ENCODE measurements at places on chromosomes 3 and 15.

DNA sequence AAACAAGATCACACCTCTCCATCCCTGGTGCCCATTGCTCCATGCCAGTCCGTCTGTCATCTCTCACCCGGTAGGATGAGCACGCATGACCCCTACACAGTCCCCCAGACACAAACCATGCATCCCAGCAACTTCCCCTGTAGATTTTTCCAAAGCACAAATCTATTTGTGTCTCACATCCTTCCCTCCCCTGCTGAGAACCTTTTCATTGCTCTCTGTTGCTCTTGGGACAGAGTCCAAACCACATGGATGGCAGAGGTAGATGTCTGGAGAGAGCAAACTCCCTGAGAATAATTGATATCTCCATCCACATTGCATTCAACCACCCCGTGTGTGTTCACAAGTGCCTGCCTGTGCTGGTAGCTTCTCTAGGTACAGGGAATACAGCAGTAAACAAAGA, 29.9 kb upstream of the LRTM1 start:
- no peak for DNase-seq

GRCh38 chr15:82294061-82294690, 31.6 kb downstream of the SAXO2 start:
- no peak for DNase-seq

DNA sequence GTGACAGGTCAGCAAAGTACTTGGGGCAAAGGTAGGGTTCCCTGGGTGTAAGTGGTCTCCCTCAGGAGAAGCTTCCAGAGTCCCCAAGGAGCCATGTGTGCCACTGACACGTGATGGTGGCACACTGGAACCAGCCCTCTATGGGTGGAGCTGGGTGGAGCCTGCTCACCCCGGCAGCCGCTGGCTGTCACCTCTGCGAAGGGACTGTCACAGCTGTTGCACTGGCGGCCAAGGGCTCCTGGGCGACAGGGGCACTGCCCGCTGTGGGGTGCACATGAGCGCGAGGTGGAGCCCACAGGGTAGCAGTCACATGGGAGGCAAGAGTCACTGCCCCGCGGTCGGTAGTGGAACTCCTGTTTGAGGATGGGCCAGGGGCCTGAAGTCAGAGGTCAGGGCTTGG, 12.0 kb downstream of the CELSR3 start:
- no peak for DNase-seq

- DNase-seq, result no peak
Measured at GRCh38 chr3:50339485-50340146, 1.0 kb downstream of the RASSF1 start.

DNA sequence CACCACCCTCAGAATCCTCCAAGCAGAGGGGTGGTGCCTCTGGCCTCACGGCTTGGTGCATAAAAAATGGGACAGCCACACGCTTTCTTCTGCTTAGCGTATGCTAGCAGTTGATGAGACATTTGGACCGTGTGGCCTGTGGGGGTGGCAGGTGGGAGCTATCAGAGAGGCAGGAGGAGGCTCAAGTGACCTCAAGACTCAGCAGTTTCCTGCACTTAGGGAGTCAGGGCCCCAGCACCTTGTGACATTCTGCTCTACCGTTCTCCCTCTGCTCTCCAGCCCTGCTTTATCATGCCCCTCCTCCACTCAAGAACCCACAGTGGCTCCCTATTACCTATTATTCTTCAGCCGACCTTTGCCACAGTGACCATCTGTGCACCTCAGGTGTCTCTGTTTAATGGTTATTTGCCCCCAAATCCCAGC, 41.0 kb upstream of the CGNL1 start:
- no peak for DNase-seq

DNA sequence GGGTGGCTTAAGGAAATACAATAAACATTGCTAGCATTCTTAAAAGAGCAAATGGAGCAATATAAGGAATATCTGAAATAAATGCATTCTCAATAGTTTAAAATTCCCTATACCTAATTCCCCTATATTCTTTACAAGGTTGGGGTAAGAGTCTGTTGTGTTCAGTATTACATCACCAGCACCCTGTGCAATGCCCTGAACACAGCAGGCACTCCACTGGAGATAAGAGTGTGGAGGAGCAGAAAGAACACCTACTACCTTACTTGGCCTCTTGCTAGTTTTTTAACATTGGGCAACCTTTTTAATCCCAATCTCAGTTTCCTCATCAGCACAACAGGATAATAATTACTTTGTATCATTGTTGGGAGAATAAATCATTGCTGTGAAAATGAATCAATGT, 140.2 kb upstream of the PLXND1 start:
- DNase-seq, result no peak

DNA sequence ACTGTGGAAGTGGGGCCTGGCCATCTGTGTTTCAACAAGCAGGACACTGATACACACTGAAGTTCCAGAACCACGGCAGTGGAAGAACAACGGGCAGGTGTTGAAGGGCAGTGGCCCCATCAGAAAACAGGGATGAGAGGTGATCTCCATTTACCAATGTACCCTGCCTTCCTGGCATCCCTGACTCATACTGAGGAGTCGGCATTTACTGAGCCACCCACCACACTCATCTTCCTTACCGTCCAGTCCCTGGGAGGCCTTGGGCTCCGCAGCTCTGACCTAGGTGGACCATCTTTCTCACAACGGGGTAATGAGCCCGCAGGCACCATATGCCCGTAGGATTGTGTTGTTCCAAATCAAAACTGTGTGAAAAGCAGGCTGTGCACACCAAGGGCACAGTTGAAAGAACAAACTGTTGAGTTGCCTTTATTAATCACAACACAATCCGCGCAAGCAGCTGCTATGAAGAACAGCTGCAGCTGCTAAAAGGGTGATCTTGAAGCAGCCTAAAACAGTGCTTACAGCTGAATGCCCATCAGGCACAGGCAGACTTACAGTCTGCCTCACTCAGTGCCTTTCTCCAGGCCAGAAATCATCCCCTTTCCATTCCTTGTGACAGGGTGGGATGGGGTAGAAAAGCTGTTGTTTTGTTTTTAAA, 12.9 kb downstream of the MB21D2 start:
- DNase-seq, result no peak

- no peak for DNase-seq
Measured at GRCh38 chr3:24226397-24226796, 268.3 kb downstream of the THRB start.

GRCh38 chr15:78037328-78037727, 40.2 kb downstream of the TBC1D2B start:
- DNase-seq, result no peak

DNA sequence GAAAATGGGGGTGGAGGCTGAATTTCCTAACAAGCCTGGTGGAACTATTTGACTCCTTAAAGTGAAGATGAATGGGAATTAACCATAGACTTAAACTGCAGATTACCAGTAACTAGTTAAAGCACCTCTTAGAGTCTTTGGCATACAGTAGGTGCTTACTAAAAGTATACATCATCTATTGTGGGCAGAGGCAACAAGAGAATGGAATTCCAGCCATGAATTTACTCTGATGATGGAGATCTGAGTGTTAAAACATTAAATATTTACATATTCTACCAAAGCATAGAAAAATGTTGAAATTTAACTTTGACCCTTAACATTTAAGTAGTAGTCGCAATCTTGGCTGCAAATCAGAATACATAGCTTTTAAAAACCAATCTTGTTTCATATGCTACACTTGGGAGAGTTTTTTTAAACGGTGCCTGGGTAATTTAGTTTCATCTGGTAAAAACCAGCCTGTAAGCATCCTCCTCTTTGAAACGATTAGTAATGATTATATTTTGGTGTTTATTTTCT, 5.2 kb downstream of the UBA5 start:
- no peak for DNase-seq

GRCh38 chr3:33751336-33751735, 33.3 kb upstream of the CLASP2 start:
- no peak for DNase-seq

DNA sequence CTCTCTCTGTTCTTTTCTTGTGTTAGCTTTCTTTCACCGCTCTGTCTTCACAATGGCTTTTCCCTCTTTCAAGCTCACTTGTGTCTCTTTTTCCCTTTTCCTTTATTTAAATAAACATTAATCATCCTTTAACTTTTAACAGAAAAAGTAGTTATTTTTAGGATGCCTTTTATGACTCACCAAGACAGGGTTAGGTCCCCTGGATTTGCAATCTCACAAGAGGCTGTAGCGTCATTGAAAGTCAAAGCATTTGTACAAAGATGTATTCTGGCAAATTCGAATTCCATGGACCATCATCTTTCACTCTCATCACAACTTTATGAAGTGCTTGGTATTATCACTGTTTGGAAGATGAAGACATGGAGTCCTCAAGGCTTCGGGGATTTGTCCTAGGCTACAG, 34.8 kb upstream of the MCTP2 start:
- DNase-seq, result no peak

DNA sequence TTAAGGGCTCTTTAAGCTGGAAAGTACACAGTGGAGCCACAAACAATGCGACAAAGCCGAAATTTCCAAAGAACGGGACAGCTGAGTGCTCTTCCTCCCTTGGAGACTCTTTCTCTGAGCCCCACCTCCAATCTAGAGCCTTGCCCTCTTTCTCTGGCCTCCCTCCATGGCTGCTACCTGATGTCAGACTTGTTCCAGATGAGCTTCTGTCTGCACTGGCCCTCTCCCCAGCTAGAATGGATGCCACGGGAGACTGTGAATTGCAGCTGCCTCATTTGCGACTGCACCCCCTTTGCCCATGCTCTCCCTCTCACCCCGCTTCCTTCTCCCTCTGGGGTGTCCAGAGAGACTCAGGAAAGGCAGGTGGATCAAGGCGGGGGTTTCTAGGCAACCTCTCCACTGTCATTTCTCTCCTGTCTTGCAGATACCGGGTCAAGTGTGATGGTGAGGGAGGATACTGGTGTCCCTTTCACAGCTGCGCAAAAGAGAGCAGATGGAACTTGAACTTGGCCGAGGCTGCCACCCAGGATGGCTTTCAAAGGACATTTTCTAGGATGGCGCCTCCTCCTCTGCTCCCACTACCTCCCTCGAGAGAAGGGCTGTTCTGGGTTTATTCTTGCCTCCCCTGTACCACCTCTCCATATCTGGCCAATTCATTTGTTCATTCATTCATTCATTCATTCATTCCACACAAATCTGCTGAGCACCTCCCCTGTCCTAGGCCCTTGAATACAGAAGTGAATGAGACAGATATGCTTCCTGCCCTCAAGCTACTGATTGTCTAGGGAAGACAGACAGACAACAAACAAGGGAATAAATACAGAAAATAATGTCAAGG, 12.8 kb downstream of the ATP2B2 start:
- DNase-seq, result no peak

DNA sequence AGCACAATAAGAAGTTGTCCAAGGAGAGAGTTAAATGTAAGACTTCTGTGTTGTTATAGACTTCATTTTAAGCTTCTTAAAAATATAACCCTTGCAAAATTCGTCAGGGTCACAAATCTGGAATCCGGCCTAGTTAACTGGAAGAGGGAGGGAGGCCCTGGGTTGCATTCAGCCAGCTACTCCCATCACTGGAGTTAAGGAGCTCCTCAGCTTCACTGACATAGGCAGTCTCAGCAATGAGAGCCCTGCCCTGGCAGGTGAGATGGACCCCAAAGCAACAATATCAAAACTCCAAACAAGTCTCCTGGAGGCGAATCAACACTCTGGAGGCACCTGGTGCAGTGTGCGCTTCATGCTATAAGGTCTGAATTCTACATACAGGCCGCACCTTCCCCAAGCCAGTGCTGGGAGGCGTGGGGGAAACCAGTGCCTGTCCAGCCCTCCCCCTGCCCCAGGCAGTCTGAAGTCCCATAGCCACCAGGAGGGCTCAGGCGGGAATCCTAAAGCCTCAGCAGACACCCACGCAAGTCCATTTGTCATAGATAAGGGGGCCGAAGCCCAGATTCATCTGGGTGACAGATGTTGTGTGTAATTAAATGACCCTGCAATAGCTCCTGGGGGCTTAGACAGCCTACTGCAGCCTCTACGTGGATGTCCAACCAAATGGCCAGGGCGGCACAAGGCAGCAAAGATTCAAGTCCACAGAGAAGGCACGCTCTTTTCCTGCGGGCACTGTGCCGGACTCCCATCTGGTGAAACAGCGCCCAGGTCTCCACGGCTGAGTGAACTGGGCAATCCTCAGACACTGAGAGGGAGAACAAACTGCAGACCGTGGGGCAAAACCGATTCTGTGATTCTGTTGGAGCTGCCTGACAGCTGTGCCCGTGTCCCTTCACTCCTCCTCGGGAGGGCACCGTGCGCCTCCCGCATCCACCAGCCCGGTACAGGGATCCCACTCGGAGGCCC, 64.9 kb downstream of the ATP10A start:
- no peak for DNase-seq

- DNase-seq, result no peak
Measured at GRCh38 chr3:116821371-116821770, 111.8 kb downstream of the TUSC7 start.

GRCh38 chr3:32437896-32438295, 46.2 kb downstream of the CMTM7 start:
- no peak for DNase-seq

DNA sequence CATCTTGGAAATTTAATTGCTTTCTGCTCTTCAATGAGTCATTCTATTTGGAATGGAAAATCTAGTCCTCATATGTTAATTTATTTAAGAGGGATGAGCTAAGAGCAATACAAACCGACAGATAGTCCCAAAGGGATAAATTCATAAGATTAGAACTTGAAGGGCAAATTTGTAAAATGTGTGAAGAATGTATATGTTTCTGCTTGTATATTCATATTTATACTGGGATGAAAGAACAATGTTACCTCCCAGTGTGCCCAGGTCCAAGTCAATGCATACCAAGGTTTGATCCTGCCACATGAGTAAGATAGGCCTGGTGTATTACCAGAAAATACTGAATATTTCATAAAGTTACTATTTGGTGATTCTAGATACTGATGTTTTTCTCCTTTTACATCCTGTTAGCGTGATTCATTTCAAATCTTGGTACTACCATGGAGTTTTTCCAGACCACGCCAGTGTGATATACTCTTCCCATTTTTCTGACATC, 255.6 kb upstream of the SEMA6D start:
- DNase-seq, result no peak
